ENCODE measurements at places on chromosomes 12 and 14.

GRCh38 chr14:101320396-101320795 lies 240.9 kb upstream of the DIO3 start:
- DNase-seq: no peak

DNA sequence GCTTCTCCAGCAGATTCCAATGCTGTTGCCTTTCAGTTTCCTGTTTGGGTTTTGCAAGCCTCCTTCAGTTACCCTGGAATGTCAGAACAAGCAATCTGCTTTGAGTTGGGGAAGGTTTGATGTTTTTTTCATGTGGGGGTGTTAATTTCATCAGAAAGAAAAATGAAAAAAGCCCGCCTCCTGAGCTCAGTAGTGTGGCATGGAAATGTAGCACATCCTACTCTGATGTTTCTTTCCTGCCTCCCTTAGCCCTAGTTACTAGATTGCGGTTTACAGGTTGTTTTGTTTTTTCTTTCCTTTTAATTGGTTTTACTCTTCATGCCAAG lies 22.6 kb downstream of the IFNG-AS1 start:
- no peak for DNase-seq

- no peak for DNase-seq
These were observed 193.0 kb upstream of the TMEM132C start for GRCh38 chr12:128073937-128074336.

GRCh38 chr14:92287987-92288386 lies 35.0 kb upstream of the SLC24A4 start:
- no peak for DNase-seq

GRCh38 chr12:26318661-26319068 lies 123.3 kb downstream of the SSPN start:
- DNase-seq: no peak

DNA sequence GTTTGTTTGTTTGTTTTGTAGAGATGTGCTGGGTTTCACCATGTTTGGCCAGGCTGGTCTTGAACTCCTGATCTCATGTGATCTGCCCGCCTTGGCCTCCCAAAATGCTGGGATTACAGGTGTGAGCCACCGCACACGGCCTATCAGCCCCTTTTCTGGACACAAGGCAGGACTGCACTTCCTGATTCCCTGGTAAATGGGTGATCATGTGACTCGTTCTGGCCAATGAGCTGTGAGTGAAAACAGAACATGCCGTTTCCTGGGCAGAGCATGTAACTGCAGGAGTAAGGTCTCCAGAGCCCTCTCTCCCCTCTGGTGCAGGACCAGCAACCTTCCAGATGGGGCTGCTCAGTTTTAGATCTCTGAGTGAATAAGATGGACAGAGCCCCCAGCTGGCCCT lies 92.7 kb downstream of the ITPK1 start:
- DNase-seq: no peak

DNA sequence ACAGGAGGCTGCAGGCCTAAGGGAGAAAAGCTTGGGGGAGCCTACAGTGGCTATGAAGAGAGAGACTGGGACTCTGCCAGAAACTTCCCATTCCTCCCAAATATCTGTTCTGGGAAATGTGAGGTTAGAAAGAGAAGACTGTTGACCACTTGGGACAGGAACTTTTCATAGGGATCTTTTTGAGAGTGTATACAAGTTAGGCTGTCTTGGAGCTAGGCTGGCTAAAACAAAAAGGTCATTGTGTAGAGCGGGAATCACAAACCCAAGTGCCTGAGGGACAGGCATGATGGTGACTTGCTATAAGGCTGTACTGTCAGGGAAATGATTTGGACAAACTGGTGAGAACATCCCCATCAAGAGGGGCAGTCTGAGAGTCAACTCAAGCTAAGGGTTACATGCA lies 175.1 kb downstream of the GRIP1 start:
- no peak for DNase-seq

Measured in stimulated activated CD4-positive, alpha-beta T cell treated with anti-CD3 and anti-CD28 coated beads, Interleukin-4, amount 100 ng/mL, for 24 hours (primary cell).